Mesenchymal stem cell (in vitro differentiated cells and primary cell): ENCODE measurements at places on chromosomes 2 and 18.

DNA sequence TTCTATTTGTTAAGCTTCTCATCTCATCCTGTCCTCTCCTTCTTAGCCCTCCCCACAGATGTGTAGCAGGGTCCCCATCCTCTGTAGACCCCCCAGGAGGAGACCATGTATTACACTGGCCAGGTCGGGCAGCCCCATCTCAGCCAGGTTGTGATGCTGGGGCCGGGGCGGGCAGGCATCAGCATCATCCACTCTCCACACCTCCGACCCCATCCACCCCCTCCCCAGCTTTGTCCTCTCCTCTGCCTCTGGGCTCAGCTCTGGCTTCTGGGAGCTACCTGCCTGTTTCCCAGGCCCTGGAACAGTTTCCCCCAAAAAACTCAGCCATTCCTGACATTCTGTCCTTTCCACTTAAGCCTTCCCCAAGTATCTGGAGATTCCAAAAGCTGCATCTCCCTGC lies 49.2 kb downstream of the GBX2 start:
- no peak for DNase-seq

DNA sequence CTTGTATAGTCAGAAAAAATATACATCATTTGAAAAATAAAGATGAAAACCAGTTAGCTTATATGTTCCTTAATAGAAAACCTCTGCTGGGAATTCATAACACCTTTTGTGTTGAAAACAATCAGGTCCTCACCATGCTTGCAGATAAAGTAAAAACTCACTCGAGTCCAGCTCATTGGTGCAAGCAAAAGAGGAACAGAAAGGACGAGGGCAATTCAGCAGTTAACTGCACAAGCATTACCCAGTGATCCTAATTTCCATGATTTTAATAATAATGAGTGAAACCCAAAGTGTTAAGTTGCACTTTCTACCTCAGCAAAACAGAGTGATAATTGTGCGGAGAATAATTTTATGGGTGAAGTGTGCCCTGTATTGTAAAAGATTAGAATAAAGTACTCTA lies 839.9 kb downstream of the BCL11A start:
- DNase-seq: no peak

DNA sequence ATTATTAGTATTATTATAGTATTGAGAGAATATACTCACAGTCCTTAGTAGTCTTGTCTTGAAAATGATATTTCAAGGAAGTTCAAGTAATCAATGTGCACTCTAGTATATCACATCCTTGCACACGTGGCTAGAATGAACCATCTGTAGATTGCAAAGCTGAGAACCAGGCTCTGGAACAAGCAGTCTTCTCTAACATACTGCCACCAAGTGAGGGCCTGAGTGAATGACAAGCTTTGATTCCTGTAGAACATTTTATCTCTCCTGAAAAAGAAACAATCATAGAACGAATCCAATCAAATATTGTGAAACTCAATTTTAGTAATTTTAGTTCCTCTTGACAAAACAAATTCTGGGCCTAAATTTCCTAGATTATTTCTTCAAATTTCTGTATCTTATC lies 55.3 kb upstream of the SULT1C3 start:
- DNase-seq: peak; percentile 28

DNA sequence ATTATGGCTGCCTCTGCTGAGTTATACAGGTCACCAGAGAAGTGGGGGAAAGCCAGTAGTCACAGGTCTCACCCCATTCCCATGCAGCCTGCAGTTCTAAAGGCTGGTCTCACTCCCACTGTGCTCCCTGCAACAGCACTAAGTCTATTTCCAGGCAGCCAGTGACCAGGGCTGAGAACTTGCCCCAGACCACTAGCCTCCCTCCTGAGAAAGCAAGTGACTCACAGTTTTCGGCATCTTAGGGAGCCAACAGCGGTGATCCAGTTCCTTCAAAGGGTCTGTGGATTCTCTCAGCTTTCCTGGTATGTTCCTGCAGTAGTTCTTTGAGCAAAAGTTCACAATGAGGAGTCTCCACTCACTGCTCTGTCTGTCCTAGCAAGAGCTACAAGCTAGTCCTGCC lies 329.6 kb upstream of the MAP2 start:
- no peak for DNase-seq

GRCh38 chr2:12412898-12413305 lies 303.8 kb upstream of the TRIB2 start:
- peak; percentile 78 for DNase-seq

DNA sequence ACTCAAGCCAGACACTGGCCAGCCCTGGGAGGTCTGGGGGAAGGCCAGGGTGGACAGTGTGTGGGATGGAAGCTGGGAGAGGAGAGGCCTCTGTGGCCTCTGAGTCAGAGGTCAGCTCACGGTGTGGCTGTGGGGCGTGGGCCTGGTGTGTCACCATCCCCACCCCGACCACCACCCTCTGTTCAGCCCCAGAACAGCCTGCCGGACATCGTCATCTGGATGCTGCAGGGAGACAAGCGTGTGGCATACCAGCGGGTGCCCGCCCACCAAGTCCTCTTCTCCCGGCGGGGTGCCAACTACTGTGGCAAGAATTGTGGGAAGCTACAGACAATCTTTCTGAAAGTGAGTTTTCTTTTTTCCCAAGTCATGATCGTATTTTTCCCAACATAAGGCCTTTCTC lies 110.5 kb downstream of the DYSF start:
- DNase-seq: no peak

GRCh38 chr2:113276761-113277425 lies 1.8 kb downstream of the PAX8 start:
- no peak for DNase-seq

DNA sequence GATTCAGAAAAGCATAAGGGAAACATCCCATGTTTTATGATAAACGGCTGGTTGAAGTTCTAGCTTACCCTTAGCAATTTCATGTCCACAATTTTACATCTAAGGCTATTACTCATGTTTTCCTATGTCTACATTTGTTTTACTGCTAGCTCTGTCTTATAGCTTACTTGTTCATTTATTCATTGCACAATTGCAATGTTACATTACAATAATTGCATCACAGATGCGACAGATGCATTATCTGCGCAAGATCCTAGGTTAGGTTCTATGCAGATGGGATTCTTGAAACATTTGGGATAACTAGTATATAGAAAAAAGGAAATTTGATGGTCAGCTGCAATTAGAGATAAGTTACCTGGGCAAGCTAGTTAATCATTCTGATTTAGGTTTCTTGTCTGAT lies 108.4 kb downstream of the ARHGAP28 start:
- DNase-seq: peak; percentile 12

- no peak for DNase-seq
These were observed 4.6 kb downstream of the B3GNT7 start for GRCh38 chr2:231399853-231400680.

GRCh38 chr2:62460175-62460574 lies 45.8 kb downstream of the TMEM17 start:
- no peak for DNase-seq

GRCh38 chr18:10518595-10519255 lies 7.1 kb upstream of the NAPG start:
- DNase-seq: peak; percentile 60

DNA sequence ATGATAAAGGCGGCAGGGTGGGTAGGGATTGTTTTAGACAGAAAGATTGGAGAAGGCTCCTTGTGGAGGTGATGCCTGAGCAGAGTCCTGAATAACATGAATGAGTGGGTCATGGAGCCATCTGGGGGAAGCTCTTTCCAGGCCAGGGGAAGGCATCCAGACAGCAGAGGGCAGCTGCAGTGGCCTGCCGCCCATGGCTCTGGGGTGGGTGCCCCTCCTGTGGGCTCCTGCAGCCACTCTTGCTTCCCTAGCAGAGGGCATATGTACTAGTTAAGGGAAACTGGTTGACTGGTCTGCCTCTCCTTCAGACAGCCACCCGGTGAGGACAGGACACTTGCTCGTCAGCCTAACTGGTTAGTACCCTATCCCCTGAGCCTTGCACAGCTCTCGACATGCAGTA lies 46.5 kb upstream of the SLC1A4 start:
- no peak for DNase-seq

GRCh38 chr2:25845843-25846505 lies 32.3 kb downstream of the ASXL2 start:
- DNase-seq: no peak

DNA sequence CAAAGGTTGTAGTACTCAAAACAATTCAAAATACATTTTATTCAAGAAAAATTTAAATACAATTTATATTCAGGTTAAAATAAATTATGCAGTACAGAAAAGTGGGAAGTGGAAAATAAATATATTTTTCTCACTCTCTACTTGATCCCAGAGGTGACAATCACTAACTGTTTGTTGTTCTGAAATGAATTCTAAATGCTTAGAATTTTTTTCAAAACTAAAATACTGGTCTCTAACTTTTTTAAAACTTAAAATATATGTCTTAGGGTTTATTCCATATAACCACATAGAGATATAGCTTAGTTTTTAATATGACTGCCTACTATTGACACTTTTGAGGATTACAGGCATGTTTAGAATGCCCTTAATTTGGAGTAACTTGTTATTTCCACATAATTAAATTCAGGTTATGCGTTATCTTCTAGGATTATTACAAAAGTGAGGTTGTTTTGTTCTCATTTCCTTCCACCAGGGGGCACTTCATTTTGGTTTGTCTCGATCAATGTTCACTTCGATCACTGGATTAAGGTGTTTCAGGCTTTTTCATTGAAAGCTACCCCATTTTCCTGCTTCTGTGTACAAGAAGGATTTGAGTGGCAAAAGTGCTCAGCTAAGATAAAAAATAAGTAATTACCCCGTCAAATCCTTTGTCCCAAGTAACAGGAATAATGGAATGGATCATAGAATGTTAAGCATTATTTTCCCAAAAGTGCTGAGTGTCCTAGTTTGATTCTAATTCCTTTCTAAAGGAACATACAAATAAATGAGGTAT lies 27.1 kb upstream of the TFPI start:
- peak; percentile 72 for DNase-seq

DNA sequence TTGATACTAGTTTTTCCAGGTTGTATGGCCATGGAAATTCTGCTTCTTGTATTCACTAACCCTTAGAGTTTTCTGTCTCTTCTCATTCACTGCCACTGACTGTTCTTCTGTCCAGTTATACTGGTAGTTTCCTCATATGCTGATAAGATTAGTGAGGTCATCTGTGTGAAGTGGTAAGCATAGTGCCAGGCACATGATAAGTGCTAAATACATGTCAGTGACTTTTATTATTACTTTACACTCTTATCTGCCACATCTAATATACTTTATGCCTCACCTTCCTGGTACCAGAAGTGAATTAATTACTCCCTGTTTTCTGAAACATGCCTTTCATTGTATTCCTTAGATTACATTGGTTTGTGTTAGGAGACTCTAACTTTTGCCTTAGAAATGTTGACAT lies 91.3 kb downstream of the NBEAL1 start:
- no peak for DNase-seq

DNA sequence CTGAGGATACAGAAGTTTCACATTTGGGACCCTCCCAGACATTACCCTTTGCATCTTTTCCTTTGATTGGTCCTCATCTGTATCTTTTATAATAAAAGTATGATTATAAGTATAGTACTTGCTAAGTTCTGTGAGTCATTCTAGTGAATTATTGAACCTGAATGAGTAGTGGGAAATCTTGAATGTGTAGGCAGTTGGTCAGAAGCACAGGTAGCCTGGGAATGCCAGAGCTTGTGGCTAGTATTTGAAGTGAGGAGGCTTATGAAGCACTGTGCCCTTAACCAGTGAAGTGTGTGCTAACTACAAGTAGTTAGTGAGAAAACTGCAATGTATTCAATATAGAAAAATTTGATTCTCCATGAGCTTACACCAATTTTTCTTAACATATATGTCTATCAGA lies 257.6 kb downstream of the GRB14 start:
- no peak for DNase-seq

DNA sequence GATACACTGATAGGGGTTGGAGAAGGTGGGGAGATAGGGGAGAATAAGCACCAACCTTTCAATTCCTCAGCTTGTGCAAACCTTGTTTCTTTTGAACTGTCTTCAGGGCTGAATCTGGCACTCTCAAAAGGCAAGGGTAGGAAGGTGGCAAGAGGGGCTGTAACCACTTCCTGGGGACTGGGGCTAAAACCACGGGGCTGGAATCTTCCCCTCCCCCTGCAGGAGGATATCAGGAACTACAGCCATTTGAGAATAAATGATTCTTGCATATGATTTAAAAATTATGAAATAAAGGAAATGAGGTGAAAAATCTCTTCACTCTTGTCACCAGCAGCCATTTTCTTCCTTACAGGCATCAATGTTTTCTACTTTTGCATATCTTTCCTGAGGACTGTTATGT lies 50.8 kb downstream of the ATOH8 start:
- DNase-seq: no peak

- DNase-seq: no peak
These were observed 2036.2 kb upstream of the PIK3C3 start for GRCh38 chr18:39918847-39919246.

- peak; percentile 63 for DNase-seq
These were observed 1.5 kb downstream of the ACSL3 start for GRCh38 chr2:222862106-222862908.

- no peak for DNase-seq
These were observed 276.5 kb downstream of the DSC3 start for GRCh38 chr18:30766053-30766452.

GRCh38 chr18:56562479-56562878 lies 75.9 kb downstream of the TXNL1 start:
- no peak for DNase-seq

DNA sequence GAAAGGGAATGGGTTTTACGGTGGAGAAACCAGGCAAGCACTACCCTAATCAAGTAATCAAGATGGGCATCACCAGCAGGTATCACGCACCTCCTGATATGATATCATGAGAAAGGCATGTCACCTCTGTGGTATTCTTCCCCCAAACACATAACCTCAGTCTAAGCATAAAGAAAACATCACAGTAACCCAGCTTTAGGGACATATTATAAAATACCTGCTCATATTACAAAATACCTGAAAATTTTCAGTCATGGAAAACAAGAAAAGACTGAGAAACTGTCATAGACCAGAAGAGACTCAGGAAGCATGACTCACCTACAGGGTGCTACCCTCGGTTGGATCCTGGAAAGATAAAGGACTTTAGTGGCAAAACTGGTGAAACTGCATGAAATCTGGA lies 30.5 kb downstream of the GCKR start:
- peak; percentile 2 for DNase-seq

GRCh38 chr2:45986509-45986908 lies 310.7 kb upstream of the EPAS1 start:
- DNase-seq: no peak

GRCh38 chr2:119242276-119243119 lies 18.9 kb downstream of the STEAP3 start:
- no peak for DNase-seq

DNA sequence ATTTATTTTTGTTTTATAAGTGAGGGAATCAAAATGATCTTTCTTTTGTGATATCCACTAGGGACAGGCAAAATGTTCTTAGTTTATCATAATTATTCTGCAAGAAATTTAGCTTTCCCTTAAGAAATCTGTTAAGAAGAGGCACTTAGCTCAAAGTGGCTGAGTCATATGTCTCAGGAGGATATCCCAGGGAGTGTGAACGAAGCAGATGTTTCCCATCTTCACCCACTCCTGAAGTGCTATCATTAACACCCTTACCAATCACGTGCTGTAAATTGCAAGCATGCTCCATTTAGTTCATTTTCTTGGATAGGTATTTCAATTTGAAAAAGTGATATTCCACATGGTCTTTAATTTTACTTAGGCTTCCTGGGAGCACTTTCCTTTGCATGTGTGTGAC lies 774.3 kb upstream of the TMEFF2 start:
- DNase-seq: peak; percentile 2

- DNase-seq: no peak
These were observed 561.2 kb upstream of the CNTNAP5 start for GRCh38 chr2:123463886-123464285.
